Suppressor macrophage treated with lipopolysaccharide for 4 hours (primary cell): ENCODE measurements at places on chromosomes 12 and 14.

DNA sequence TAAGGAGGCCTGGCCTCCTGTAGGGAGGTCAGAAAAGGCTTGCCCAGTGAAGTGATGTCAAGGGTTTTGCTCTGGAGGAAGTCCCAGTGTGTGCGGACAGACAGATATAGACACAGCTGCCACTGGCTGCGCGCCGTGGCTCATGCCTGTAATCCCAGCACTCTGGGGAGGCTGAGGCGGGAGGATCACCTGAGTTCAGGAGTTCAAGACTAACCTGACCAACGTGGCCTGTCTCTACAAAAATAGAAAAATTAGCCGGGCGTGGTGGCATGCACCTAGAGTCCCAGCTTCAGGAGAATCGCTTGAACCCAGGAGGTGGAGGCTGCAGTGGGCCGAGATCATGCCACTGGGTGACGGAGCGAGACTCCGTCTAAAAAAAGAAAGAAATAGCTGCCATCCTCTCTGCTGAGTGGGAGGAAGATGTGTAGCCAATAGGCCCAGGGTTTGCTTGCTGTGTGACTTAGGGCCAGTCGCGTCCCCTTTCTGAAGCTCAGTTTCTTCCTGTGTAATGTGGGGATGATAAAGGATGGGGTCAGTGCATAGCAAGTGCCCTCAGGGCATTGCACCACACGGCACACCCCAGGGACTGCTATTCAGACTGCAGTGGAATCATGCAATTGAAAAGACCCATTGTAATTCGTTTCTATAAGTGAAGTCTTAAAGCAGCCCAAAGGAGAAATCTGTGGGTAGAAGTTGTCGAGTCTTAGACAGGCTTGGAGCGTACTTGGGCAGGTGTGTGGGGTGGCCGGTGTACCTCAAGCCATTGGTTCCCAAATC lies 18.7 kb upstream of the MLEC start:
- DNase-seq: no peak

DNA sequence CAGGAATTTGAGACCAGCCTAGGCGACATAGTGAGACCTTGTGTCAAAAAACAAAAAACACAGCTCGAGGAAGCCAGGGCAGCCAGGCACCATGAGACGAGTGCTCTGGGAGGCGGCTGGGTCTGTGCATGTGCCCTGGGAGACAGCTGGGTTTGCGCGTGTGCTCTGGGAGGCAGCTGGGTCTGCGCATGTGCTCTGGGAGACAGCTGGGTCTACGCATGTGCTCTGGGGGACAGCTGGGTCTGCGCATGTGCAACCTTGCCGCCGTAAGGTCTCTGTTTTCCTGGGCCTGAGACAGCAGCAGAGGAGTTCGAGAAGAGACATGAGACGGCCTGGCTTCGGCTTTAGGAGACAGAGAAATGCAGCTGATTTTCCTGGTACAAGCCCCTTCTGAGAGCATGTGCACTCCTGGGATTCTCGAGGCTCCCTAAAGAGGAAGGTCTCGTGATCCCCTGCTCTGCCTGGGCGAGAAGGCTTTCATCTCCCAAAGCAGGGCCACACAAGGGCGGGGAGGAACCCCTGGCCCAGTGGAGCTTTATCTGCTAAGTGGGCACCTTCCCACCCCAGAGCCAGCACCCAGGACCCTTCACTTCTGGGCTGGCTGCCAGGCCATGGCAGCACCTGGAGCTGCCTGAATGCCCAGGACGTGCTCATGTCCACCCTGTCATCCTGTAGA lies 3.5 kb upstream of the BDKRB1 start:
- DNase-seq: no peak

GRCh38 chr12:85920324-85920947 lies 46.3 kb downstream of the NTS start:
- peak; percentile 50 for DNase-seq

GRCh38 chr14:94370524-94370910 lies 17.9 kb downstream of the SERPINA1 start:
- no peak for DNase-seq

- DNase-seq: peak; percentile 94
Measured at GRCh38 chr14:61662437-61663311, 32.6 kb upstream of the HIF1A start.

- DNase-seq: no peak
Measured at GRCh38 chr12:95322326-95322725, 104.7 kb downstream of the VEZT start.

DNA sequence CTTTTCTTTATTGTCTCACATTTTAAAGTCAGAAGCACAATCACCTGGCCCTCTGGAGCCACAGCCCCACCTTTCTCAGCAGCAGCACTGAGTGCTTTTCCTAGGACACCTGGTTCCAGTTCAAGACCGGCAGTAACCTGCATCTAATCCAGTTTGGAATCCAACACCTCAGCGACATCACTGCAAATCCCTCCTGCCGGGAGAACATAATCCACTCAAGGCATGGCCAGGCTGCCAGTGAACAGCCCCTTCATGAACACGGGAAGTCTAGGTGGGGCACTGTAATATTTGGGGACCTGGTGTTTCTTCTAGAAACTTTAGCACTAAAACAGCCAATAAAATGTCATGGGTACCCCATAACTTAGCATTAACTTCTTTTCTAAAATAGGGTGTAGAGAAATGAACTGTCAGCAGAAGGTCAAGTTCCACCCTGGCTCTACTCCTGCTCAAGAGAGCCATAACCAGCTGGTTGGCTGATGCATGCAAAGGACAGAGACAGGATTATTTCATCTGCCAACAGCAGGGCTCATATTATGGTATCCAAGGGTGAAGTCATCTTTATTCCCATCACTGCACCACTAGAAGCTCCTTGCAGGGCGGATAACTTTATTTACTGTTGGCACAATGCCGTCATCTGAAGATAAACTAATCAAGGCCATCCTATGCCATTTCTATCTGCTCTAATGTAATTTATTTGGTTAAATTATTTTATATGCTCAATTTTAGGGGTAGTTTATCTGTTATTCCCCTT lies 76.7 kb downstream of the TTC7B start:
- DNase-seq: no peak

- no peak for DNase-seq
Measured at GRCh38 chr12:39606712-39607423, 12.7 kb downstream of the ABCD2 start.

DNA sequence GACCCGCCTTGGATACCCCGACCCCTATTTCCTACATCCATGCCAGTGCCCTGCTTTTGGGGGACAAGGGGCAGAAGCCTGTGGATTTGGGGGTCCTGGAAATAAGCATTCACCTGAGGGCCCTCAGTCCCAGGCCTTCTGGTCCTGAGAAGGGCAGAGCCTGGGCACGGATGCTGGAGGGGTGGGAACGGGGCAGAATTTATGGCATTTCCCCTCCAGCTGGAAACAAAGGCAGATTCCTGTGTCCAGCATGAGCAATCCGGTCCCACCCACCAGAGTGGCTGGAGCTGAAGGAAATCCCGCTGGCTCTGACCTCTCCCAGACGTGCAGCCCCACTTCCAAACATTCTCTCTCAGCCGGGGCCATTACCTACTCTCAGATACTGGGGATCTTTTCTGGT lies 9.3 kb downstream of the ANKRD33 start:
- no peak for DNase-seq

- DNase-seq: no peak
Measured at GRCh38 chr12:120490325-120490724, 5.6 kb upstream of the DYNLL1 start.

GRCh38 chr12:49403971-49404450 lies 36.7 kb downstream of the SPATS2 start:
- DNase-seq: no peak

DNA sequence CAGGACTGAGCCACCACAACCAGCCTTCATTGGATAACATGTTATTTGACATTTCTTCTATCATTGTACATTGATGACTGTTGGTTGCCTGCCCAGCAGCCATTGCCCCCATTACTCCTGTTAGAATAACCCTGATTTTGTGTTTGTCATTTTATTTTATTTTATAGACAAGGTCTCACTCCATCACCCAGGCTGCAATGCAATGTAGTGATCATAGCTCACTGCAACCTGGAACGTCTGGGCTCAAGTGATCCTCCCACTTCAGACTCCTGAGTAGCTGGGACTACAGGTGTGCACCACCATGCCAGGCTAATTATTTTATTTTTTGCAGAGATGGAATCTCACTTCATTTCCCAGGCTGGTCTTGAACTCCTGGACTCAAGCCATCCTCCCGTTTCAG lies 33.2 kb upstream of the LTA4H start:
- no peak for DNase-seq

GRCh38 chr12:51371295-51371953 lies 19.8 kb downstream of the GALNT6 start:
- DNase-seq: peak; percentile 52

GRCh38 chr12:57762463-57762862 lies 4.4 kb downstream of the CYP27B1 start:
- no peak for DNase-seq

DNA sequence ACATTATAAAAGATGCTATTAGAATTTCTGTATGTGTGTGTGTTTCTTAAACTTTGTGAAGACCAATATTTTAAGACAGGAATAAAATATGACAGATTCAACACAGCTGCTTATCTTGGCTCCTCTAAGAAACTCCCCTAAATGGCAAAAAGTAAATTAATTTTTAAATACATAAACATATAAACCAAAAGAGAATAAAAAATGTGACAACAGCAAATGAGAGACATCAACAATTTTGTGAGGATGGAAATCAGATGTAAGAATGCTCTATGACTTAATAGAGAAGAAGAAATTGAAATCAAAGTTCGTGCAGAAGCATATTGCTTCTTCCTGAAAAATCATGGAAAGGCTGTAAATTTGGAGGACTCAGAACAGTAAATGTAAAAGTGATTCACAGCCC lies 1083.8 kb downstream of the FLRT2 start:
- DNase-seq: no peak

- no peak for DNase-seq
Measured at GRCh38 chr14:80695869-80696268, 245.7 kb downstream of the CEP128 start.

DNA sequence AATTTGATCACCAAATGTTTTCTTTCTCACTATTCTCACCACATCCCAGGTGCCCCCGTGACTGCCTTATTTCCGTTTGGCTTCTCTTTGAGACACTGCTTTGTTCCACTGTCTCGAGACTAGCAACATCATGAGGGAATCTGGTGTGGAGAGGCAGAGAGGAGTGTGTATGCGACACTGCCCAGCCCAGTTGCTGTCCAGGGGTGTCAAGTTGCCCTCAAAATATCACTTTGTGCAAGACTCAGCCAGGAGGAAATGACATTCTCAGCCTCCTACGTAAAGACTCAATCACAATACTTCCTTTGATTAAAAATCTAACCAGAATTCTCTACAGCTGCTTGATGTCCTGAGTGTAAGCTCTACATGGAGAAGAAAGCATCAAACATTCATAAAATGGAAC lies 48.2 kb upstream of the EEA1 start:
- DNase-seq: no peak

DNA sequence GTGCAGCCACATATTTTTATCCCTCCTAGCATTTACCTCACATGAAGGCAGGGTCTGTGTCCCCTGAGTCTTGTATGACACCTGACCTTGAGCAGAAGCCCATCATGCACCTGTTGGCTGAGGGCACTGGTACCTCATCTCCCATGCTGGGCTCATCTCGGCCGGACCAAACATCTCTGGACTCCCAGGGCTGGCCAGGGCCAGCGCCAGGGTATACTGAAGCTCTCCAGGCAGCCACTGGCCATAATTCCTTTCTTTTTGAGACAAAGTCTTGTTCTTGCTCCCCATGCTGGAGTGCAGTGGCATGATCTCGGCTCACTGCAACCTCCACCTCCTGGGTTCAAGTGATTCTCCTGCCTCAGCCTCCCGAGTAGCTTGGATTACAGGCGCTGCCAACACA lies 22.0 kb downstream of the HVCN1 start:
- no peak for DNase-seq

DNA sequence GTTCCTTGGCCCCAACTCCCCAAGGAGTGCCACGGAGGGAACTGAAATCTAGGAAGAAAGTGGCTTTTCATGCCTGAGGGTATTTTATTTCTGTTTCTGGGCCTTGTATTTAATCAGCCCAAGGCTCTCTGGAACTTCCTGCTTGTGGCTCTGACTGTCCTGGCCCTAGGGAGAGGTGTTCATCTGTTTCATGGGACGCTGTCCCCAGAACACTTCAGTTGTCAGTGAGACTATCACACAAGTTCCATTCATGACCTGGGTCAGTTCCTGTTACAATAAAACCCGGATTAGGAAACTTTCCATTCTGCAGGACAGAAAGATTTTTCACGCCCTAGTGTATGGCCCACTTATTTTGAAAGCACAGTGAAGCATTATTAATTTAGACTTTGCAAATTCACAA lies 18.5 kb upstream of the TC2N start:
- DNase-seq: no peak

DNA sequence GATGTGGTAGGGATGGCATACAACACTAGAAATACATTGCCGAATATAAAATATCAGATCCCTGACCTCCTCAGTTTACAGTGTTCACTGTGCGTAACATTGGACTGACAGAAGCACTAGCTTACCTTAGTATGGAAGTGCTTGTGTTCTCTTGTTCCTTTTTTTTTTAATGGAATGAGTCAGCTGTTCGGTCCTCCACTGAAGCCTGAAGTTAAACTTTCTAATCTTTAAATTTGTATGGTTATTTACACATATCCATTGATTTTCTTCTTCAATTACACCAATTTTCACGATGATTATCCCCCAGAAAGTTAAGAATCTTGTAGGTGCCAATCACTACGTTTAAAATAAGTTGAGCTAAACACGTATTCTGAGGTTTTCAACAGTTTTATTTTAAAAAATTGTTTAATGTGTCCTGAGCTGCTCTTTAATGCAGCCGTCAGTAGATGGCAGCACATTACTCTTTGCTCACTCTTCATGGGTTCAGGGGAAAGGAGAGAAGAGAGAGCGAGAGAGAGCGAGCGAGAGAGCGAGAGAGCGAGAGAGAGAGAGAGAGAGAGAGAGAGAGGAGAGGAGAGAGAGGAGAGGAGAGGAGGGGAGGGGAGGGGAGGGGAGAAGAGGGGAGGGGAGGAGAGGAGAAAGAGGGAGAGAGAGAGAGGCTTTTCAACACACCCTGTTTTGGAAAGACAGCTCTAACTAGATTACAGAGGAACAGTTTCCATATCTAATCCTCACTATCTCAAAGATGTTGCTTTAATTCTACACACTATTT lies 134.7 kb upstream of the SCAF11 start:
- peak; percentile 60 for DNase-seq

DNA sequence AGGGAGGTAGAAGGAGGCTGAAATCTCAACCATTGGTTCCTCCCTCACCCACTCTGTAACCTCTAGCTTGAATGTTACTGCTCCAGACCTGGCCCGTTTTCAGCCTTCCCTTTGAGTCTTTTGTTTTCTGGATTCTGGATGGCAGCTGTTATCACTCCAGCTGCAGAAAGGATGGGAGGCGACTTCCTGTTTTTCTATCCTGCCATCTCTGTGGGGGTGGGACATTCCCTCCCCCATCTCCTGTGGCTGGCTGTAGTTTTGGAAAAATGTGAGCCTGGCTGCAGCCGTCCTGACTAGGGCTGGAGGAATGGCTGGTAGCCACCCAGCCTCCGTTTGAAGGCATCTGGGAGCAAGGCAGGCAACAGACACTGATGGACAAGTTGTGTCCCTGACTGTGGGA lies 2.9 kb upstream of the PPFIBP1 start:
- DNase-seq: no peak

DNA sequence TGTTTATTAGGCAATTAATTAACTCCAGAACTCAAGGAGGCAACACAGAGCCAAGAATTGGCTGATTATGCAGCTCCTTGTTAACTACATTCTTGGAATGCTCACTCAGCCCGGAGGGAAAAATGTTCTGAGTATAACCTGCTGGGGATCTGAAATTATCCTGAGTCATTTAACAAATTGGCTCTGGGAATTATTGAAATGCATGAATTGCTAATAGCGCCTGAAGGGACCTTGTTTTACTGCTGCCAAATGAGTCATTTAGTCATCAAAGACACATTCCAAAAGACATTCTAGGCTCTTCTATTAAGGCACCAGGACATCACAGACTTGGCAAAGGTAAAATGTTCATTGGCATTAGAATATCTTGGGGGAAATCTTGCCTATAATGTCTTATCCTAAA lies 13.0 kb downstream of the TMEM52B start:
- DNase-seq: no peak
